A549 treated with dexamethasone at 1 μM for 4 hours (cell line): ENCODE measurements at places on chromosomes 2 and 18. TPM values are rescaled to one million over a fixed set of nuclear protein-coding genes. Genes with fewer than 3 reads are reported as not detected.

Gene IL36A
- not detected in 5 replicates for total RNA-seq

Gene DAPL1
- 0.22 TPM in 1 of 5 replicates, not detected in the others for total RNA-seq

Gene ZCCHC2
- 7.5 to 13.3 TPM (median 11.3 TPM) in 5 replicates for total RNA-seq

Gene PRSS56
- 0.08 to 0.16 TPM (median 0.12 TPM) in 4 of 5 replicates, not detected in the other for total RNA-seq

Gene COBLL1
- 4.5 to 6.9 TPM (median 6.0 TPM) in 5 replicates for total RNA-seq

Gene CYRIA
- total RNA-seq: 0.31 to 0.58 TPM (median 0.46 TPM) in 5 replicates

Gene TCF7L1
- 7.5 to 12.4 TPM (median 11.6 TPM) in 5 replicates for total RNA-seq

Gene RSAD2
- total RNA-seq: 0.12 to 0.27 TPM (median 0.18 TPM) in 5 replicates

Gene LAMA3
- 45.2 to 74.1 TPM (median 63.0 TPM) in 5 replicates for total RNA-seq

Gene GATA6
- 0.86 to 1.8 TPM (median 1.5 TPM) in 5 replicates for total RNA-seq

Gene DARS1
- 47.1 to 54.5 TPM (median 52.5 TPM) in 5 replicates for total RNA-seq

Gene INPP5D
- total RNA-seq: 0.40 to 0.70 TPM (median 0.62 TPM) in 5 replicates

Gene GLI2
- total RNA-seq: 15.0 to 31.4 TPM (median 28.8 TPM) in 5 replicates

Gene DGUOK
- total RNA-seq: 153 to 175 TPM (median 158 TPM) in 5 replicates

Gene BBS5
- total RNA-seq: 4.4 to 5.8 TPM (median 5.0 TPM) in 5 replicates

Gene B3GNT7
- 2.2 to 3.5 TPM (median 3.0 TPM) in 5 replicates for total RNA-seq

Gene ST6GAL2
- total RNA-seq: 12.0 to 19.3 TPM (median 14.1 TPM) in 5 replicates

Gene PAX8
- 0.60 to 1.0 TPM (median 0.80 TPM) in 5 replicates for total RNA-seq

Gene STK25
- total RNA-seq: 81.1 to 126 TPM (median 115 TPM) in 5 replicates

Gene BMP10
- not detected in 5 replicates for total RNA-seq

Gene ANKAR
- 1.2 to 1.8 TPM (median 1.3 TPM) in 5 replicates for total RNA-seq

Gene TXNL1
- 63.1 to 71.8 TPM (median 66.6 TPM) in 5 replicates for total RNA-seq

Gene LDLRAD4
- 1.3 to 2.6 TPM (median 2.1 TPM) in 5 replicates for total RNA-seq

Gene ITGB6
- total RNA-seq: 0.35 to 1.2 TPM (median 0.60 TPM) in 5 replicates

Gene TTLL4
- total RNA-seq: 20.6 to 29.0 TPM (median 28.3 TPM) in 5 replicates

Gene FBXO41
- total RNA-seq: 3.9 to 5.6 TPM (median 4.4 TPM) in 5 replicates

Gene IL36B
- 0.09 to 0.28 TPM (median 0.13 TPM) in 3 of 5 replicates, not detected in the others for total RNA-seq

Gene EPB41L3
- total RNA-seq: 0.17 to 0.41 TPM (median 0.19 TPM) in 5 replicates

Gene SULT1C4
- total RNA-seq: not detected in 5 replicates

Gene CFAP210
- 0.22 to 0.77 TPM (median 0.40 TPM) in 5 replicates for total RNA-seq

Gene SNED1
- total RNA-seq: 0.62 to 1.4 TPM (median 1.00 TPM) in 5 replicates

Gene CCNYL1
- 19.1 to 21.5 TPM (median 20.3 TPM) in 5 replicates for total RNA-seq

Gene KIAA2012
- not detected in 5 replicates for total RNA-seq

Gene CABLES1
- total RNA-seq: 15.2 to 18.2 TPM (median 16.6 TPM) in 5 replicates

Gene UGT1A5
- total RNA-seq: 0.06 TPM in 1 of 5 replicates, not detected in the others

Gene ASPRV1
- total RNA-seq: 0.18 to 0.44 TPM (median 0.30 TPM) in 5 replicates

Gene CPLX4
- total RNA-seq: not detected in 5 replicates

Gene TUBB8B
- total RNA-seq: 0.12 TPM in 1 of 5 replicates, not detected in the others

Gene ANKRD29
- total RNA-seq: 11.8 to 20.6 TPM (median 17.8 TPM) in 5 replicates

Gene MARS2
- total RNA-seq: 10.4 to 12.3 TPM (median 11.7 TPM) in 5 replicates

Gene RNU2-63P
- total RNA-seq: not detected in 5 replicates

Gene SP5
- total RNA-seq: not detected in 5 replicates

Gene UGT1A10
- 0.05 TPM in 1 of 5 replicates, not detected in the others for total RNA-seq

Gene STPG4
- total RNA-seq: 0.07 TPM in 1 of 5 replicates, not detected in the others

Gene CTNNA2
- 0.19 to 0.89 TPM (median 0.33 TPM) in 5 replicates for total RNA-seq

Gene HTR2B
- 0.04 TPM in 1 of 5 replicates, not detected in the others for total RNA-seq

Gene CD28
- not detected in 5 replicates for total RNA-seq

Gene FOXD4L1
- total RNA-seq: 0.09 to 0.54 TPM (median 0.41 TPM) in 5 replicates

Gene SIX2
- 1.2 to 2.6 TPM (median 2.5 TPM) in 5 replicates for total RNA-seq

Gene ARHGAP15
- 0.14 TPM in 1 of 5 replicates, not detected in the others for total RNA-seq

Gene IGFBP5
- total RNA-seq: 0.18 to 0.27 TPM (median 0.23 TPM) in 5 replicates
